ENCODE measurements at places on chromosomes 11 and 22.
A peak's percentile ranks its signal among the peaks of the same experiment; 100 is the strongest.

DNA sequence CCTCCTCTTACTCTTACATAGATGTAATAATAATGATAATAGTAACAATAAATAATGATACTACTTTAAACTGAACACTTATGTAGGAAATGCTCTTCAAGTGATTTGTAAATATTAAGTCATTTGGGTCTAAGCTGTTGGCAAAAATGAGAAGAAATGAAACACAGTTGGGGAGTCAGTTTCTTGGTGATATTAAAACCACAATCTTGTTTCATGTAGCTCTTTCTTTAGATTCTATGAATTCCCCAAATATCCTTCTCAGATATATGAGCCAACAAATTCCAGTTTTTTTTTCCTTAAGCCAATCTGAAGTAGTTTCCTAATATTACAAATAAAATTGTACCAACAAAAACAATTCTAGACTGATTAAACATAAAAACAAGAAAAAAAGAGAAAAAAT, 1115.6 kb upstream of the CNTN5 start:
- no peak for DNase-seq

DNA sequence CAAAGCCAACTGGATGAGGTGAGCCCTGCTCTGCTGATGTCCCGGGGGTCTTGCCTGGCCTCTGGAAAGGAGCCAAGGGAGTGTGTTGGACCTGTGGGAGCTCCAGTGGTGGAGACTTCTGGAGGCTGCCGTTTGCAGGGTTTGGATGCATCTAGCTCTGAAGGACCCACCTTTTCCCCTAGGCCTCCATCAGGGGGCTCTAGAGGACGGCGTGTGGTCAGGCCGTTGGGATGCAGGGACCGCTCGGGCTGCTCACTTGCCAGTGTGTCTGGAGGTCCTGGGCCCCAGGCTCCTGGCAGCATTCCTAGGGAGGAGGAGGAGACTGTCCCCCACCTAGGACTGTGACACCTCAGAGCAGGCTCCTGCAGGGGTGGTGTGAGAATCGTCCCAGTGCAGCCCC, 58.3 kb downstream of the PRDM11 start:
- DNase-seq = no peak

GRCh38 chr22:48256041-48256739, 1493.7 kb downstream of the TBC1D22A start:
- DNase-seq = no peak

- DNase-seq = no peak
These were observed 15.2 kb downstream of the KRTAP5-5 start for GRCh38 chr11:1644601-1645356.

- no peak for DNase-seq
These were observed 35.7 kb downstream of the KDM2A start for GRCh38 chr11:67154726-67155125.

DNA sequence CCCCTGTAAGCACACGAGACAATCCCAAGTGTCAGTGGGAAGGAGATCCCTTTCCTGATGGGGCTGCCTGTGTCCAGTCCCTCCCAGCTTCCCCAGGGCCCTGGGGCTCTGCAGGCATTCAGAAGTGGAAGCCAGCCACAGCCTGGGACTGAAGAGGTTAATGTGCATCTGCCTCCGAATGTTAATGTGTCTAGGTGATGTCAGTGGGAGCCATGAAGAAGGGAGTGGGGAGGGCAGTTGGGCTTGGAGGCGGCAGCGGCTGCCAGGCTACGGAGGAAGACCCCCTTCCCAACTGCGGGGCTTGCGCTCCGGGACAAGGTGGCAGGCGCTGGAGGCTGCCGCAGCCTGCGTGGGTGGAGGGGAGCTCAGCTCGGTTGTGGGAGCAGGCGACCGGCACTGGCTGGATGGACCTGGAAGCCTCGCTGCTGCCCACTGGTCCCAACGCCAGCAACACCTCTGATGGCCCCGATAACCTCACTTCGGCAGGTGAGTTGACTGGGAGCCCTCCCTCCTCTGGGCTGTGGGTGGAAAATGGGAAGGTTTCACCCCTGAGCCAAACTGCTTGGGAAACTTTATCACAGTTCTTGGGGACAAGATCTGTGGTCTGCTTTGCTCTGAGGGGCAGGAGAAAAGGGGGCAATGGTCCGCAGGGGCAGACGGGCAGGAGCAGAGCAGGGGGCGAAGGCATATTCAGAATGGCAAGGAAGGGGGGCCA, at the start of gene MCHR1:
TSS of gene MCHR1 (plus strand) at position 236 of the 715 bp plus-strand sequence. CDS start at position 405, 169 bp downstream.
- DNase-seq = no peak

- no peak for DNase-seq
These were observed 519.5 kb downstream of the OPCML start for GRCh38 chr11:133012803-133013202.

DNA sequence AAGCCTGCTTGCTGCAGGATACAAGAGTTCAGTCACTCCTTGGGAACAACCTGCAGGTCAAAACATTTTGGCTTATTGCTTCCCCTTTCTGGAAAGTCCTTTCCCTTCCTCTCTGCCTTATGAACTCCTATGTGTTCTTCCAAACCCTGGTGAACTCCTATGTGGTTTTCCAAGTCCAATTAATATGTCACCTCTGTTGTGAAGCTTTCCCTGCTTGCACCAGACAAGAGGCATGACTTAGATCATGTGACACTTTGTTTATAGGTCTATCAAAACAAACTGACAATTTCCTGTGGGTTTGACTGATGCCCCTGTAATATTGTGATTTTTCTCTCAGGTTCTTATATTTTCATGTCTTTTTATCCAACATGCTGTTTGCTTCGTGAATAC, 64.2 kb downstream of the ENDOD1 start:
- no peak for DNase-seq

GRCh38 chr11:32006799-32007388, 84.0 kb upstream of the RCN1 start:
- DNase-seq = peak; percentile 5

DNA sequence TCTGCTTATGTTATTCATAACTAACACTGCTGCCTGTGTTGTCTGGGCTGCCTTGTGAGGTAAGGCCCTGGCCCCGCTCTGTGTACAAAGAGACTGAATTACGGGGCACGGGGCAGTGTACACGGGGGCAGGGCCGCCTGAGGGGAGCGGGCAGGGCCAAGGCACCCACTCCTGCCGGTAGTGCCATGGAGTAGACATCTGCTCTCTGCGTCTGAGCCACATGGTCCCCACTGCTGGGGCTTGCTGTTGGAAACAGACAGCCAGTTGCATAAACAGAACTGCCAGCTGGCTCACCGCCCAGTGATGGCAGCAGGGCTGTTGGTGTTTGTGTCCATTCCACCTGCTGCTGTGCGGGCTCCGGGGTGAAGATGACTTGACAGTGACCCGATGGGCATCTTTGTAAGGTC, 19.8 kb downstream of the FAM118A start:
- DNase-seq = no peak

GRCh38 chr11:118216621-118217481, 8.0 kb downstream of the JAML start:
- DNase-seq = peak; percentile 66

- DNase-seq = no peak
These were observed 62.0 kb downstream of the FLRT1 start for GRCh38 chr11:64097468-64098317.

GRCh38 chr11:7473717-7474116, 11.6 kb upstream of the OLFML1 start:
- DNase-seq = no peak

Data from activated naive CD4-positive, alpha-beta T cell treated with Interleukin-2 at 50 U/mL for 16 hours (primary cell).